ENCODE measurements at places on chromosomes 2 and 18.

GRCh38 chr2:138930571-138930970 lies 150.4 kb upstream of the NXPH2 start:
- DNase-seq = no peak

GRCh38 chr2:24597181-24597870 lies 106.3 kb downstream of the NCOA1 start:
- DNase-seq = no peak

GRCh38 chr2:125526093-125526492 lies 1129.9 kb upstream of the GYPC start:
- no peak for DNase-seq

- no peak for DNase-seq
Observed at GRCh38 chr2:84493514-84493913, 22.8 kb upstream of the DNAH6 start.

GRCh38 chr2:112646102-112646719 lies 472 bp downstream of the SLC20A1 start:
- no peak for DNase-seq

DNA sequence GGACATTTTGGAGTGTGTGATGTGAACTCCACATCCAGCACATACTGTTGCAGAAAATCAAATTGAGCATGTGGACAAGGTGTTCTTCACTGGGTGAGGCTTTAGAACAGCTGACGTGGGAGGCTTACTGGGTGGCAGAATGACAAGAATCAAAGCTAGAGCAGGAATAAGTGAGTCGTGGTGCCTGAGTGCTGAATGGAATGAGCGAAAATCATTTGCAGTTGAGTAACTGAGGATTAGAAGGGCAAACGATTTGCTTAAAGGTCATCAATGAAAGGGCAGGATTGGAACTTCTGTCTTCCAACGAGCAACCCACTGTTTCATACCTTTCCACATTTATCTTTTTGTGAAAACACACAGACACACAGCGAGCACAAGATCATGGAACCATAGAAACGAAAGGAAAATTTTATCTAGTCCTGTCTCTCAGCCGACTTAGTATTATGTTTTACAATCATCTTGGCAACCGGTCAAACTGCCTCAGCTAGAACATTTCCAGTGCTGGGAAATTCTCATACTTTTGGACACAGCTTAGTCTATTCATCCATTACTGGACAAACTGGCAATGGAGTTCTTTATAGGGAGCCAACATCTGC lies 7.2 kb upstream of the DAW1 start:
- DNase-seq = no peak

DNA sequence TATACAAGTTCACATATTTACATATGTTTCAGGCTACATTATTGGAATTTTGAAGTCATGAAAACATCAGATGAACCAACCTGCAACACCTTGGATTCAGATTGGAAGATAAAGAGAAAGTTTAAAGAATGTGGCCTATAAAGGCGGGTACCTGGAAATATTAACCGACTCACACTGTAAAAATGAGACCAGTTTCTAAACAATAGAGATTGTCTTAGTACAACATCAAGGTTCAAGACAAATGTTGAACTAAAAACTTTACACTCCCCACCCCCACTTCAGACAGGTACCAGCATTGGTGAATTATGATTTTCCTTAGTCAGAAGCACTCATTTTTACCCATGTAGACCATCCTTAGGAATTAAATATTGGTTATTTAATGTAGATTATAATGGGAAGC lies 186.4 kb upstream of the EPC2 start:
- no peak for DNase-seq

- no peak for DNase-seq
Observed at GRCh38 chr2:121555008-121555407, 24.3 kb downstream of the RNU4ATAC start.

GRCh38 chr18:61414086-61414485 lies 80.9 kb downstream of the CDH20 start:
- DNase-seq = no peak

DNA sequence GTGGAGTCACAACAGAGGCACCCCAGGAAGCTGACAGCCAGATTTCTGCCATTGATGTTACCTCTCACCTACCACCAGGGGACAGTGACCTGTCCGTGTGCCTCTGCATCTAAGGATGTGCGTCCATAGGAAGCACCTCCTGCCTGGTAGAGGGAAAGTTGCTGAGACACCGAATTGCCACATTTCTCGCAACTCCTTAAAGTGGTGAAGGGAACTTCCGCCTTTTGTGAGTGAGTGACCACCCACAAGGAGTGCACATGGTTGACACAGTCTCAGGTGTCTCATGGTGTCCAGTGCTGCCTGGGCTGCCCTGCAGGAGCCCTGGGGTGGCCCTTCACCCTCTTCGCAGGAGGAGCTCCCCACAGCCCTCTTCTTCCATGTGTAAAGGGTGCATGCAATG lies 201.8 kb downstream of the GBX2 start:
- no peak for DNase-seq

DNA sequence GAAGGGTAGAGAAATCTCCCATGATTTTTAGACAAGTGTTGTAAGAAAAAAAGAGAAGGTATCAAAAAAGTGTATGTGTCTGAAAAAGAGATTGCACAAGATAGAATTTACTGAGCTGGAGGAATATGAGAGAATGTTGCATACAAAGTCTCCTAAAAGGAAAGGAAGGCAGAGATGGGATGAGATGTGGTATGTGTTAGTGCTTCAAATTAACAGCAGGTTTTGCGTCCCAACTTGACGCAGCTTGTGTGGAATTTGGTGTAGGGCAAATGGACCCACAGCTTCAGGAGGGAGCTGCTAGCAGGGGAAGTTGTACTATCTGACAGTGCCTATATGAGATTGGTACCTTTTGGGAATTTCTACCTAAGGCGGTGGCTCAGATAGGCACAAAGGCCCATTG lies 9.0 kb upstream of the RASGRP3 start:
- DNase-seq = no peak

DNA sequence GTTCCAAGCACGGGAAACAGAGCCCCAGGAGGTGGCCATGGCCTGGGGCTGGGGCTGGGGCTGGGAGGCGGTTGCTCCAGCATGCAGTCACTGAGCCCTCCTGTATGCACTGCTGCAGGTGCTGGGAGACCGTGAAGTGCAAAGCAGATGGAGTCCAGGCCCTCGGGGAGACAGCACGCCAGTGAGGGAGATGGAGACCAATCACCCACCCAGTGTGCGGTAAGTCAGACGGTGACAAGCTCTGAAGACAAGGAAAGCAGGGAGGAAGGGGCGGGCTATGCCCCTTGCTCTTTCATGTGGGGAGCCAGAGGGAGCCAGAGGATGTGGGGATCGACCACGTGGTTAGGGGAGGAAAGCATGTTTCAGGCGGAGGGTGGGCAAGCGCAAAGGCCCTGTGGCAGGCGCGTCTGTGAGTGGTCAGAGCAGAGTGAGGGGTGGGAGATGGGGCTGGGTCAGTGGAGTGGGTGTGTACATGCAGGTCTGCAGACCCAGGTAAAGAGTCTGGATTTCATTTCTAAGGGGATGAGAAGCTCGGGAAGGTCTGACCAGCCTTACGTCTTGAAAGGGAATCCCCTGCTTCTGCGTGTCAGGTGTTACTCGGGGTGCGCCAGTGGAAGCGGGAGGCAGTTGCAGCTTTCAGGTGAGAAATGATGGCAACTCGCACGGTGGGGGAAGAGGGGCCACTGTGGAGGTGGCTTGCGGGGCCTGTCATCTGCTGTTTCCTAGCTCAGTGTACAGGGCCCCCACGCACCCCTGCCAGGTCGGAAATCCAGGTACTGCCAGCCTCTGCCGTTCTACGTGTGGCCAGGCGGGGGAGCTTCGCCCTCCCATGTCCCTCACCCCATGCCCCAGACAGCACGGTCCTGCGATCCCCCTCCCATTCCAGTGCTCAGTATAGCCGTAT lies 19.4 kb downstream of the RRM2 start:
- DNase-seq = no peak

GRCh38 chr2:197135806-197136205 lies 174.8 kb downstream of the ANKRD44 start:
- DNase-seq = no peak

GRCh38 chr2:59957504-59957903 lies 596.0 kb downstream of the BCL11A start:
- DNase-seq = no peak

DNA sequence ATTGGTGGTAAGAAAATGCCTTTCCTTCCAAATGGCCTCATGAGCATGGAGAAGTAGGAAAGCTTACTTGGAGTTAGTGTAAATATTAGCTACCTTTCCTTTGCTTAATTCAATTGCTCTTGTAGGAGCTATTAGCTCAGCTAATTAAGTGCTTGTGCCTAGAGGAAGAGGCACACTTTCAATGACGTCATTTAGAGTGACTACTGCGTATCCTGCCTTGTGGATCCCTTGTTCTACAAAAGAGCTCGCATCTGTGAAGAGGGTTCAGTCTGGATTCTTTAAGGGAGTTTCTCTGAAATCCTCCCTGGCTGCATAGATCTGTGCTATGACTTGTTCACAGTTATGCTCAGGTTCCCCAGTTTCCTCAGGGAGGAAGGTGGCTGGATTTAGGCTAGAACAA lies 122.5 kb upstream of the SPHKAP start:
- DNase-seq = no peak

DNA sequence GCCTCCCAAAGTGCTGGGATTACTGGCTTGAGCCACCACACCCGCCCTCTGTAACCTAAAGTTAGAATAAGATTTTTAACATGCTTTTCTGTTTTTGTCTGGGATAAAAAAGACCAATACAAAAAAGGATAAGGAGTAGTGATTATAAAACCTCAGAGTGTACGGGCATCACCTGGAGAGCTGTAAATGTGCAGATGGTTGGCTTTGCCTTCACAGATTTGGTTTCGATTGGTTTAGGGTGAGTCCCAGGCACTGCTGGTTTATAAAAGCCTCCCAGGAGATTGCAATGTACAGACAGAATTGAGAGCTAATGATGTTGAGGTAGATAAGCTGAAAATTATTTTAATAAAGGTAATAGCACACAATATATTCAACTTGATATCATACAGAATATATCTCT lies 289.7 kb upstream of the FSHR start:
- DNase-seq = no peak

All from CD4-positive, alpha-beta T cell treated with Interferon gamma for 1 hour (primary cell).